NCI-H187 treated with DMSO at 0.1 percent for 48 hours (cell line): ENCODE measurements at places on chromosomes 4 and X.

DNA sequence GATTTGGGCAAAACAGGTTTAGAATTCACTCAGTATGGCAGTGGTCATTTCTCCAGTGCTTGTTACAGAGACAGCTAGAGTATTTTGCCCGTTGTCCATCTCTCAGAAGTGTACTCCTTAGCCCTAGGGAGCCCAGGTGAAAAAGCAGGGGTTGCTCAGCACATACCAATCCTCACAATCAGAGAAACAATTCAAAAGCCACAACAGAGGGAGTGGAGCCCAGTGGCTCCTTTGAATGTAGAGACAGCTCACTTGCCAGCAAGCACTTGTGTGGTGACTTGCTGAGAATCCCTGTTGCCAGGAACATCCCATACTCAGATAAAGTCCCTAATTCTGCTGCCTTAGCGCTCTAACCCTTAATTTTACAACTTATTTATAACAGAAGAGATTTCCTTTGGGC is 1488.3 kb downstream of the RPA4 start:
- no peak for DNase-seq

GRCh38 chrX:136048446-136048845 is 63.2 kb downstream of the SLC9A6 start:
- no peak for DNase-seq

DNA sequence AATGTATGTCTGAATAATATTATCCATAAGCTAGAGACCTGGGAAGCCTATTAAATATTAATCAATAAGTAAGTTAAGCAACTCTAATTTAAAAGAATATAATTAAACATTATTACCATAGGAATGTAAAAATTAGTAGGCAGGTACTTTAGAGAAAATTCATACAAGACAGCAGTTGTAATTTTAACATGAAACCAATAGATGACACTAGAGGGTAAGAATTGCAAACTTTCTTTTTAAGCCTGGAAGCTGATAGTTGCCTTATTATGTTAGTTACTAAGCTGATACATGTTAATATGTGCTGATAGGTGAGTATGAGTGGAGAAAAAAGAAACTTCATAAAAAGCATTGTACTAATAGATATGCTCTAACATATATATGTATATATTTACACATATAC is 1157.4 kb downstream of the FAM133A start:
- DNase-seq, result peak; percentile 11

GRCh38 chr4:117545039-117545438 is 459.7 kb upstream of the TRAM1L1 start:
- no peak for DNase-seq

- DNase-seq, result no peak
Measured at GRCh38 chr4:84965553-84966381, 723 bp downstream of the WDFY3 start.

GRCh38 chr4:26052663-26053541 is 138.9 kb downstream of the SMIM20 start:
- DNase-seq, result no peak

DNA sequence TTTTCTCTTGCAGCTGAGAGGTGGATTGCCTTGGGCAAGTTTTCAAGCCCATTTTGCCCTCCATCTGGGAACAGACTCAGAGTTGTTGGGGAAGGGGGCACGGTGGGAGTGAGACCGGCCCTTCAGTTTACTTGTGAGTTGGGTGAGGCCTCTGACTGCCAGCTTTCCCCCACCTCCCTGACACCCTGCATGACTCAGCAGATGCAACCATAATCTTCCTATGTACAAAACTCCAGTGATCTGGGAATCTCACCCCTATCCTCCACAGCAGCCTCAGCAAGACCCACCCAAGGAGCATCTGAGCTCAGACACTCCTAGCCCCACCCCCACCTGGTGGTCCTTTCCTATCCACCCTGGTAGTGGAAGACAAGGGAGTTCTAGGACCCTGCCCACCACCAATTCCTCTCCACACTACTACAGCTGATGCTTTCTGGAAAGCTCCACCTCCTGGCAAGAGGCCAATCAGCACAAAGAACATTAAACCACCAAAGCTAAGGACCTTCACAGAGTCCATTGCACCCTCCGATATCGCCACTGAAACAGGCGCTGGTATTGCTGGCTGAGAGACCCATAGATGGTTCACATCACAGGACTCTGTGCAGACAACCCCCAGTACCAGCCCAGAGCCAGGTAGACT is 99.4 kb upstream of the STK26 start:
- no peak for DNase-seq

DNA sequence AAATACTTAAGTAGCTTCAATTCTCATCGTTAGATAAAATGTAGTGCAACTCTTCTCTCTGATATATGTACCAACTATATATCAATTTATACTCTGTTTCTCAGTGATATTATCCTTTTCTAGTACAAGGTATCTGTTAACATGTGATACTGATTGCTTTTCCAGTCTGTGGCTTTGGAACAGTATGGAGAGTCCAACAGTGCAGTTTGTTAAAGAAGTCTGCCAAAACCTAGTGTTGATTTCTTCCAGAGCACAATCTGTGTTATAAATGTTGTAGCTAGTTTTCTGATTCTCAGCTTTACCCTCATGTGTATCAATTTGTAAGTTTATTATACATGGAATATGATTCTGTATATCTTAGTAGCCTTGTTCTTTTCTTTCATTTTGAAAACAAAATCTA is 465.0 kb downstream of the IL15 start:
- no peak for DNase-seq

- no peak for DNase-seq
Measured at GRCh38 chr4:10965196-10965595, 280.6 kb upstream of the CLNK start.

- DNase-seq, result no peak
Measured at GRCh38 chr4:24775032-24775605, 20.3 kb upstream of the SOD3 start.

- no peak for DNase-seq
Measured at GRCh38 chr4:32775049-32775448, 2054.9 kb downstream of the PCDH7 start.
